Fibroblast of lung (primary cell): ENCODE measurements at places on chromosomes 7 and 10.

GRCh38 chr10:15325243-15325943 lies 45.7 kb downstream of the FAM171A1 start:
- peak; percentile 77 for DNase-seq

DNA sequence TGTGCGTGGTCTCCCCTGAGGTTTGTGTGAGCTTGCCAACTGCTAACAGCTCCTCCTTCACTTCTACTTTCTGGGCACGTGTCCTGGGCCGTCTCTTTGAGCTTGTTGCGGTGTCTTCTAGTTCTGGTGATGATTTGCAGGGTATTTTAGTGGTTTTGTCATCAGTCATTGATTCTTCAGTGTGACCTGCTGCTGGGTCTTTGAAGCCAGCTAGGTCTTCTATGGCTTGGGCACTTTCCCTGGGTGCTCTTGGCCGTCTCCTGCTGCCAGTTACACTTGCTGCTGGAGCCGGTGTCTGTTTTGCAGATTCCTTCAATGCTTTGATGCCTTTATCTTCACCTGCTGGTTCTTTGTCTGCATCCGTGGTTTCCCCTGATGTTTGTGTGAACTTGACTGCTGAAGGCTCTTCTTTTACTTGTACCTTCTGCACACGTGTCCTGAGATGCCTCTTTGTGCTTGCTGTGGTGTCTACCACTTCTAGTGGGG lies 23.0 kb downstream of the MKI67 start:
- no peak for DNase-seq

- DNase-seq, result no peak
Observed at GRCh38 chr7:69110450-69111050, 487.7 kb upstream of the AUTS2 start.

- DNase-seq, result no peak
Observed at GRCh38 chr7:158414486-158414961, 173.1 kb downstream of the PTPRN2 start.

GRCh38 chr7:148303295-148304082 lies 287.1 kb upstream of the C7orf33 start:
- peak; percentile 11 for DNase-seq

DNA sequence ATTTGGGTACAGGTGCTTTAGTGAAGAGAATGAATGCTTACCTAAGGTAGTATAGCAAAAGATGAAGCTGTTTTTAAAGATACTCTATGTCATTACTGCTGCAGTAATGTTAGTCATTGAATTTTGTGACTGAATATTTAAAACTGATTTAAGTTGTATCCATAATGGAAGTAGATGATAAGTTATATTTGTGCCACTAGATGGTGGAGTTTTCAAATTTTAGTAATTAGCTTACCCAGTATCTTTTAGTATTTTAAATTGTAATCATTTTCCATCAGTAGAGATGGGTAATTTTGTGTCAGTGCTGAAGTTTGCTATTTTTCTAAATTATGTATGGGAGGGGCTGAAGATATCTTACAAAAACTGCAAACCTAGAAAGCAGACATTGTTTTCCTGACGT lies 25.2 kb downstream of the HBP1 start:
- DNase-seq, result no peak

- no peak for DNase-seq
Observed at GRCh38 chr10:43120116-43120928, 17.9 kb upstream of the CSGALNACT2 start.

DNA sequence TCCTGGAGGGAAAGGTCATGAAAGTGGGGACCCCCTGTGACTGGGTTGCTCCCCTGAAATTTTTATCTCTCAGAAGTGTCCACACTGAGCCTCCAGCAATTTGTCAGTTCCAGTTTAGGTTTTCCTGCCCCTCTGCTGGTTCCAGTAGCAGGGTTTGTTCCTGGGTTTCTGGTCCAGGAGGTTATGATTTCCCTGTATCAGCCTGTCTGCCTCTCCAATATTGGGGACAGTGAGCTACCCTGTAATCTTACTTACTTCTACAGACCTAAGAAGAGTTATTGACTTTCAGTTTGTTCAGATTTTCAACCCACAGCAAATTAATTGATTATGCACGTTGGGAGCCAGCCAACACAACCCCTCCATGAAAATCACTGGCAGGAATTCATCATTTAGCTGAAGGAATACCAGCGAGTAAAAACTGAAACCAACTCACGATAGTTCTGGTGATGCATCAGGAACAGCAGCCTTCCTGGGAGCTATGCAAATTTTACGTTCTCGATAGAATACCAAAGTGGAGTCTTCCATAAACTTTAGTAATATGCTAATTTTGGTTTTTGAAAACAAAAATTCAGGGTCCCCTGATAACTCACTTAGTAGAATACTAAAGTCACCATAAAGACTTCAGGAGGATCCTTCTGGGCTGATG lies 31.3 kb upstream of the IL15RA start:
- DNase-seq, result no peak

DNA sequence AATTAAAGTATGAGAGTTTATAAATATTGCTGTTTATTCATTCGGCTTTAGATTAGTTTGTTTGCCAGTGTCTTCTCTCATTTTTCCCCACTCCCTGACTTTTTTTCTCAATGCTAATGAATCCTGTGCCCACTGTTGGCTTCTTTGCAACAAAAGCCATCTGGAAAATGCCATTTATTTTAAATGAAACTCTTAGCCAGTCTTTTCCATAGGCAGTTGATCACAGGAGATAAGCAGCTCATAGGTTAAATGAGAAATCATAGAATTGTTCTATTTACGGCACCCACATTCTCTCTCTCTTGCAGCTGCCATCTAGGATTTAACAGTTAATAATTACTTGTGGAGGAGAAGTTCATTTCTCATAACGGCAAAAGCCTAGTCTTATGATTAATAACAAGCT lies 249.3 kb upstream of the POM121L12 start:
- no peak for DNase-seq

DNA sequence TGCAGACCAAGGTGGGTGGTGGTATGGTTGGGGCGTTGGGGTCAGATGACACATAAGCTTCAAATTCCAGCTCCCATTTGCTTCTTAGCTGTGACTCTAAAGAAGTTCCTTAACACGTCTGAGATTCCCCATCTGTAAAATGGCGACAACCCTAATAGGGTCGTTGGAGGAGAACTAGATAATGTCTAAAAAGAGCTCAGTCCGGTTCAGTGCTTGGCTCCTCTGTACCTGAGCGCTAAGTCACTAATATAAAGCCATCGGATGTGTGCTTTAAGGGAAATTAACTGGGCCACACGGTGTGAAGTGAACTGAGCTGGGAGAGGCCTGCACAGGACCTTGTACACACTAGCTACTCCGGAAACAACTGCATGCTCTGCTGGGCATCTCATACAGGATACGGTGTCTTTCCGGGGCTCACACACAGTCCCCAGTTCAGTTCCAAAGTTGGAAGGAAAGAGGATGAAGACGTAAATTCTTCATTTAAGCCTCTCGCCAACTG lies 476 bp upstream of the ZFYVE27 start:
- no peak for DNase-seq

DNA sequence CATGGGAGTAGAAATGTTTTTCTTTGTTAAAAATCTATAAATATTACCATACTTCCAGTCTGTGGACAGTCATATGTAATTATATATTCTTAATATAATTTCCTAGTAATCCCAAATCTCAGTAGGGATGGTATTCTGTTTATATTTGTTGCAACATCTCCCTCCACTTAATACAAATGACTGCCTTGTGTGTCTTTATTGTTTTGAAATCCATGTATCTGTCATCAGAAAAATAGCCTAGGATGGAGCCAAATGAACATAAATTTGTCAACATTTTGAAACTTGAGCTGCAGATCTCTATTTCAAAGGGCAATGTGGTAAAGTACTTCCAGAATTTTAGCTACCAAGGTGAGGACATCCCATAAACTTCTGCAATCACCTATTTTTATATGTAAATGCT lies 290.7 kb downstream of the TSPAN12 start:
- DNase-seq, result no peak

DNA sequence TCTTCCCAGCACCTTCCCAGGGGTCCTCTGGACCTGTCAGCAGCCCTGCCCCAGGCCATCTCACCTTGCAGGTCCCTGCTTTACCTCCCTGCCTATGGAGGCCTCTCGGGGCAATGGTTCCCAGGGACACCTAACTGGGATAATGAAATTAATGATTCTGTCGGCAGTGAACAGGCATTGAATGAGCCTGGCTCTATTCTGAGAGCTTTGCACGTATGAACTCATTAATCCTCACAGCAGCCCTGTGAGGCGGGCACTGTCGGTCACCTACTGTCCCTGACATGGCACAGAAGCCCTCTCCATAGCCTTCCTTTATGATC lies 22.9 kb downstream of the ADCYAP1R1 start:
- DNase-seq, result no peak

GRCh38 chr10:95324436-95325268 lies 33.8 kb upstream of the PDLIM1 start:
- DNase-seq, result no peak

GRCh38 chr7:35505066-35505465 lies 189.9 kb downstream of the HERPUD2 start:
- DNase-seq, result no peak

DNA sequence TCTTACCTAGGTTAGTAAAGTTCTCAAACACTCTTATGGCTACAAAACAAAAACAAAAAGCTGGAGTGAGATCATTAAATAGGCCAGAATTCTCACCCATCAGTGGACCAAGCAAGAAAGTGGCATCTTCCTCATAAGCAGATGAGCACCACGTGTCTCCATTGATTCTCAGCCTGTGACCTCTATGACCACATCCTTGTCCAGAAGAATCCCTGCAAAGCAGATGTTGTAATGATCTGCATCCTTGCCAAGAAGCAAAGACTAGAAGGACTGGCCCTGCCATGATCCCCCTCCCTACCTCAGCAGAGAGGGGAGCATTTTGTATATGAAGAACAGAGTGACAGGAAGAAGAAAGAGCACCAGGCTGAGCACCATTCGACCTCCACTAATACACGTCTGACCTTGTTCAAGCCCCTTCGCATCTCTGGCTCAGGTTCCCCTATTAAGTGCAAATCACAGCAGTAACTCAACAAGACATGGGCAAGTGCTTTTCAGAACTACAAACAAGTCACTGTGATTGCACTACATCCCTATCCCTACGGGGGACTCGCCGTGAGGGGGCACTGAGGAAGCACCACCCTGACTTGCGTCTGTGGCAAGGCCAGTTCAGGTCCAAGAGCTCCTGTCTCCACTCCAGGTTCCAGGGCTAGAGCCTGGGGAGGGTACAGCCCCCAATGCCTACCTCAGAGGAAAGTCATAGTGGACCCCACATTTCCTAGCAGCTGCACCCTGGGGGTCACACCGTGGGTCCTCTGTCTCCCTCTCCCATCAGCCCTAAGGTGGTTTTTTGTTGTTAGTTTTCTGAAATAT lies 22.2 kb upstream of the RASSF4 start:
- DNase-seq, result no peak

GRCh38 chr10:121444520-121445165 lies 153.6 kb downstream of the FGFR2 start:
- DNase-seq, result no peak

- DNase-seq, result no peak
Observed at GRCh38 chr10:48224979-48225560, 49.4 kb downstream of the FRMPD2 start.

DNA sequence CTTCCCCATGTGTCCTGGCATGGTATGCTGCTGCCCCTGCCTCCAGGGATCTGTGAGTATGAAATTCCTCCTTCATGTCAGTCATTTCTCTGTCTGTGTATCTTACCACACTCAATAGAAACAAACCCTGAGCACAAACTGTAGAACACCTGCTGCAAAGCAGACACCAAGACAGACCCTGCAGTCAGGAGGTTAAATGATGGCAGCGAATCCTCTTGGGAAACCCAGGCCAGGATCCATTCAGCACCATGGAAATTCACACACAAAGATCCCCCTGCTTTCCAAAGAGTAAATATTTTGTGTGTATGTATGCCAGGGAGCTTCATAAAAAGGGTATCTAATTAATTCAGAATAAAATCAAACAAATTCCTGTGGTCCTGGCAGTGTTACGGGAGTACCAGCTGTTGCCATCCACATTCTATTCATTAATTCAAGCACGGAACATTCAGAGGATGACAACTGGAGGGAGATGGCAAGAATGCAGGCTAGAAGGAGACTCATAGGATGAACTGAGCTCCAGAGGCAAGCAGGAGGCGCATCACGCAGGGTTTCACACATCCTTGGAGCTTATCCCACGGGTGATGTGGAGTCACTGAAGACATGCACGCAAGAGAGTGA lies 14.8 kb downstream of the ITIH5 start:
- no peak for DNase-seq

DNA sequence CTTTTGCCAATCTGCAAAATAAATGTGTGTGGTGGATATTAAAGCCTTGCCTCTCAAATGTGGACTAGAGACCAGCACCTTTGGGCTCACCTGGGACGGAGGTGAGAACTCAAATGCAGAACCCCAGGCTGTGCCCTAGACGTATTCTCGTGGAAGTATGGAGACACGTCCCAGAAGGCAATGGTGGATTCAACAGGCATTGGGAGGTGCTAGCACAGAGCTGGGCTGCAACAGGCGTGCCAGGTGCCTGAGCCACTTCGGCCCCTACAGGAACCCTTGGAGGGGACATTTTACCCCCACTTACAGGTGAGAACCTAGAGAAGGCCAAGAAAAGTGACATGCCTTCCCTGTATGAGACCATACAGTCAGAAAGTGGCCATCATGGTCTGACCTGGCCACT lies 12.2 kb downstream of the DDX56 start:
- no peak for DNase-seq

GRCh38 chr7:13604178-13604577 lies 385.3 kb downstream of the ETV1 start:
- DNase-seq, result peak; percentile 15

DNA sequence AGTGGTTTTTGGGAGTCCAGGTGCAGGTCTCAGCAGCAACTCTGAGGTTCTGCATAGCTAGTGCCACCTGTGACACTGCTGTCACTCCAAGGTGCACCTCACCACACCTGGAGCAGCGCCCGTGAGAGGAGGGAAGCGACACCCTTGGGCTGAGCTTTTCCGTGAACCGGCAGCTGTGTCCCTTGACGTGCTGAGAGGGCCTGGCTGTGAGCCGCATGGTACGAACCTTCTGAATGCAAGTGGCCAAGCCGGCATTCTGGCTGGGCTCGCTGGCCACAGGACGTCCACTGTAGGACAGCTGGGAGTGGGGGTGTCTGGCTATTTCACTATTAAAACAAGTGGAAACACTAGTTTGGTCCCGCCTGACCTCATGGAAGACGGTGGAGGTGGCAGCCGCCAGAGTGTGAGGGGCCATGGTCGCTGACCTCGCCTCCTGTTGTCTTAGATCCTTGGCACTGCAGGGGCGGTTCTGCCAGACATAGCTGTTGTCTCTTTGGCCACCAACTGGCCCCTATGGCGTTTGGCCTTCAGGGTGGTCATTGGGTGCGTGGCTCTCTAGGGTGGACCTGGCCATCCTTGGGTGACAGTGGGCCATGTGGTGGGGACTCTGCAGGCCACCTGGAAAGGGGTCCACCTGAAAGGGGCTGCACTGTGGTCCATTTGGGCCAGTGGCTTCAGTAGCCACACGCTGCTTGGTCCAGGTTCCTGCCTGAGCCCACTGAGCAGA lies 12.9 kb downstream of the INPP5A start:
- DNase-seq, result no peak

- DNase-seq, result no peak
Observed at GRCh38 chr7:123905714-123906113, 19.3 kb upstream of the SPAM1 start.

DNA sequence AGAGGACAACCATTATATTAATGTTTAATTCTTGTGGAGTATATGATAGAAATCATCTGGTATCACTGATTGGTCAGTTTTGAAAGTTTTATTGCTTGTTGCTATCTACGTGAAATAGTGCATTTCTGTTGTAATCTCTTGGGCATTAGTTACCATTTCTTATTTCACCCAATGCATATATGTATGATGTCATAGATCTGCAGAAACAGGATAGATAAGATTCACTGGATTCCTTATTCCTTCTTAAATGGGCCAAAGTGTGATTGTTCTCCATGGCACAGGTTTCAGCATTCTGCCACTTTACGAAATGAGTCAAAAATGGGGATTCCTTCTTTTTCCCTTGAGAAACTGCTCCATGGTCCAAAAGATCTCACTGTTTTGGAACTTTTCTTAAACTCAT lies 56.6 kb downstream of the VTI1A start:
- no peak for DNase-seq
